ENCODE measurements at places on chromosomes 1 and 21.
A peak's percentile ranks its signal among the peaks of the same experiment; 100 is the strongest.

GRCh38 chr1:21497466-21498061, 11.7 kb upstream of the ALPL start:
- DNase-seq: no peak

DNA sequence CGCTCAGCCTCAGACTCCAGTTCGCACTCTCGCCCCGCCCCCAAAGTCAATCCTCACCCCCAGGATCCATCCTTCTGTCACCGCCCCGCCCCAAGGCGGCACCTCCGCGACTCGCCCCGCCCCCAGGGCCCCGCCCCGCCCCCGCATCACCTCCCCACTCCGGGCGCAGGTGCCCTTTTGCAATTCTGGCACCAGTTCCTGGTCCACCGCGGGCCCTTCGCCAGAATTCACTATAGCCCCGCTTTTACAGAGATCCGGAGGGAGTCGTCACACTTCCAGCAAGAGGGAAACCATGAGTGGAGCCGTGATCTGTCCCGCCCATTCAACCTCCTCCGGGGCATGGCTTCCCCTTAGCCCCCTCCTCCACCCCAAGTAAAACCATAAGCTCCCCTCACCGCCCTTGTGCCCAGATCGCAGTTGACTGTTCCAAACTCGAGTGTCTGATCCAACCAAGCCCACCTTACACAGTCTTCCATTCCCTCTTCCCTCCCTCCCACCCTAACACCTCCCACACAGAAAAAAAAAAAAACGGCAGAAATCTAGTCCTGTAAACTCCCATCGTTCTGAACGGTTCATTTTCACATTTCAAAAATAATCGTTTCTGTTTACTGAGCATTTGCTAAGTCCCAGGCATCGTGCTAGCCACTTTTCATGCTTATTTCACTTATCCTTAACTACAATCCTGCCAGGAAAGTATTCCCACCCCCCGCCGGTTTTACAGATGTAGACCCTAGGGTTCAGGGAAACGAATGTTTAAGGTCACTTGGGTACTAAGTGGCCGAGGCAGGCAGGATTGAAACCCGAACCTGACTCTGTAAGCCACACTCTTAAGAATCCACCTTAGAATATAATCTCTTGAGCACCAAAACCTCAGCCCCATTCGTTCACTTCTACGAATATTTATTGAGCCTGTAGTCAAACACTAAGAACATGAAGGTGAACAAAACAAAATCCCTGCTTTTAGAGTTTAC, 1.3 kb upstream of the DNAJC16 start:
- DNase-seq: no peak

DNA sequence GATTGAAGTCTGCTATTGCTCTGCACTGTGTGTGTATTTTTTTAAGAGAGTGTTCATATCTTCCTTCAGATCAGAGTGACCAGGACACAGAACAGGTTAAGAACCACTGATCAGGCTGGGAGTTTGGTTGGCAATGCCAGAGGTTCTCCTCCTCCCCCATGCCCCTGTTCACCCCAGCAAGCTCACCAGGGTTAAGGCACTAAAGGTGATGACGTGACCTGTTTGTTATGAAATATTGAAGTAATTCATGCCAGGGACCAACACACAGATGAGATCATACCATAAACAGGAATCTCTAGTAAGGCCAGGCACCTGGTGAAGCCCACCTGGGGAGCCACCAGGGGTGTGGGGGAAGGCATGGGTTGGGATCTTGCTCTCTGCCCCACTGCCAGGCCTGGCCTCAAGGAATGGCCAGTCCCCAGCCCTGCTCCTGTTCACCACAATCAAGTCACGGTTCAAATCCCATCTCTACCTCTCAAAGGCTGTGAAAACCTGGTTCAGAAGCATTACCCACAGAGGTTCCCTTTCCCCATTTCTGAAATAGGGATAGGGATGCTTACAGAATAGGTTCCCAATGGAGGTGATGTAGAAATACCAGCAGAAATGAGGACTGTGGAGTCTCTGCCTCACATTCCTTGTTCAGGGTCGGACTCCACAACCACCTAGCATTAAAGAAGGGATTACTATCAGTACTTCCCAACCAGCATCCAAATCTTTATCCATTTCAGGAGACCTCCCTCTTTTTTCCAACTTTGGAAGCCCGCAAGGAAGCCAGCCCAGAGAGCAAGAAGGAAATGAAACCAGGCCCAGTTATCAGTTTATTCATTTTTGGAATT, 2.4 kb downstream of the ID3 start:
- DNase-seq: peak; percentile 28

DNA sequence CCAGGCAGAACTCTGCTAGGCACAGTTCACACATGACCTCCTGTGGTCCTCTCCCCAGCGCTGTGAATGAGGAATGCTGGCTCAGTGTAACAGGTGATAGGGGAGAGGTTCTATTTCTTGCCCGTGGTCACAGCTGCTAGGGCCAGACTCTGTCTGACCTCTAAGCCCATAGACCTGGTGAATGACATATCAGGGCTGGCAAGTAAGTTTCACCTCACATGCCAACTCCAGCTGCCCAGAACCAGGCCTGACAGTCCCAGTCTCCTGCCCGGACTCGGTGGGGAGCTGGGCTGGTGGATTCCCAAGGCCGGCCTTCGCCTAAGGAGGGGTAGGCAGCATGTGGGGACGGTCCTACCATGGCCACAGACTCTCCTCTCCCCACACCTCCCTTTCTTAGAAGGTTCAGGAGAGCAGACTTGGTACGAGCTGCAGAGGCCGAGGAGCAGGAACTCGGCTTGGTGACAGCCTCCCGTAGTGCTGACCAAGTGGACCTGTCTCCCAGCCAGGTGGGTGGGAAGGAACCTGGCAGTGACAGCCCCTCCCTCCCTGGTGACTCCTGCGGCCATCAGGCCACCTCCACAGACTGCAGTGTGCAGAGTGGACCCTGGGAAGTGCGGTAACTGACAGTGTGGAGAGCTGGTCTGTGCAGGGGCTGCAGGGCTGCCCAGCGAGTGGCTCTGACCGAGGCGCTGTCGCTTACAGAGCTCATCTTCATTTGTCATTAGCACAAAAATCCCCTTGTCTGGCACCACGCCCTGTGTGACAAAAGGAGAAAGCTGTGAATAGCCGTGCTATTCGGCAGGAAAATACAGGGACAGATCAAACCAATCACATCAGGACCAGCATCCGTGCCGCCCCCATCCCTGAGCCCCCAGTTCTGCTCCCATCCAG, 74.6 kb downstream of the SCCPDH start:
- no peak for DNase-seq

DNA sequence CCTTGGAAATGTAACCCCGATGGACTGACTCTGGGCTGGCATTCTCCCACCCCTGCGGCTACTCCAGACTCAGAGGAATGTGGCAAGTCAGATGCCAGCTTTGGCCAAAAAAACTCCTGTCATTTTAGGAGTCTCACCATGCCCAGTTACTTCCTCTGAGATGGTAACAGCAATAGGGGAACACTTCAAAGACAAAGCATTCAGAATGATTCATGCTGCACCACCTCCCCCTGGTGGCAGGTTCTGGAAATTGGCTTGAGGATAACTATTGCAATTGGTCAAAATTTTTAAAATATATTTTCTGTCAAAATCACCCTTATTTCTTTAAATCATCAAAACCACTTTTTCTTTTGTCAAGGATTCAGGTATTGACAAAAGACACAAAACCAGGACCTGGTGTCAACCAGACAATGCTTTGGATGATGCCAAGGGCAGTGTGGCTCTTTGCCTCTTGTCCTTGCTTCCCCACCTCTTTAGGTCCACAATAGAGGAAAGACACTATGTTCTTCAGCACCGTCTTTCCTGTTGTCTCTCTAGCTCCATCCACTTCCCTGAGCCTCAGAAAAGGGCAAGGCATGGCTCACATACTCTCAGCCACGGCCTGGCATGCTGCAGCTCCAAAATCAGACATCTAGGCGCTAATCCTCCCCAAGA, 9.9 kb upstream of the CDCA8 start:
- peak; percentile 58 for DNase-seq

GRCh38 chr1:6417961-6418667, 1.6 kb downstream of the HES2 start:
- no peak for DNase-seq

GRCh38 chr1:101992821-101993575, 3.7 kb downstream of the OLFM3 start:
- DNase-seq: no peak

- peak; percentile 67 for DNase-seq
Measured at GRCh38 chr1:111920221-111921024, 69.0 kb downstream of the KCND3 start.

DNA sequence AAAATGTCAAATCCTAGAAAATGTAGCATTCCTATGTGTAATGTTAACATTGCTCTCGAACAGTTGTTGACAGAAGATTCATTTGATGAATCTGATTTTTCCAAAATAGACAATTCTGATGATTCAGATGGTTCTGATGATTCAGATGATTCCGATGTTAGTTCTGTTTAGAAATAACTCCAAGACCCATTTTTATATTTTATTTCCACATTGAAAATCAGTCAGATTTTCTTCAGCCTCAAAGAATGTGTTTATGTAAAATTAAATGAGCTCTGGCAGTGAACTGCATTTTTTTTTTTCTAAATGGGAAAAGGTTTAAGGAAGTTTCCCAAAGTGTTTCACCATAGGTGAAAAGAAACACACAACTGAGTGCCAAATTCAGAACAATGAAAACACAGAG, 136.5 kb downstream of the TSEN15 start:
- DNase-seq: no peak

DNA sequence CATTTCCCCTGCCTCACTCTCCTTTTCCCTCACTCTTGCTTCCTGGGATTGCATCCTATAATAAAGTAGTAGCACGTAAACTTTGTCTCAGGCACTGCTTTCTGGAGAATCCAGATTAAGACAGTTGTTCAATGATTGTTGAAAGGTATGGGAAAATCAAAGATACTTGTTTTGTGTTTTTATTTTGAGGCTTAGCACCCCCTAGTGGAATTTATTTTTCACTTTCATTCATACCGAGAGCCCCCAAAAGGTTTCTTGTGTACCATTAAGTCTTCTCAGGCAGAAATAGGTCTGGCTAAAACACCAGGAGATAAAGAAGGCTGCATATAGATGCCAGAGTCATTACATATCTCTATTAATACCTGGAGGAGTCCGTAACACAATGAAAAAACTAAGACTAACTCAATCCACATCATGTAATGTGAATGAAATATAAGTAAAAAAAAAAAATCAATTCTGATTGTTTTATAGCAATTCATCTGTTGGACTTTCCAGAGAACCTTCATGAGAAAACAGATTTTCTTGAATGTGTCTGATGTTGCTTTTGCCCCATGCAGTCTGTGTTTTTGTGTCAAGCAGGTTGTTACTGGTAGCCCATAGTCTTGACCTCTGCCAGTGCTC, 103.5 kb downstream of the RPE65 start:
- DNase-seq: peak; percentile 23

DNA sequence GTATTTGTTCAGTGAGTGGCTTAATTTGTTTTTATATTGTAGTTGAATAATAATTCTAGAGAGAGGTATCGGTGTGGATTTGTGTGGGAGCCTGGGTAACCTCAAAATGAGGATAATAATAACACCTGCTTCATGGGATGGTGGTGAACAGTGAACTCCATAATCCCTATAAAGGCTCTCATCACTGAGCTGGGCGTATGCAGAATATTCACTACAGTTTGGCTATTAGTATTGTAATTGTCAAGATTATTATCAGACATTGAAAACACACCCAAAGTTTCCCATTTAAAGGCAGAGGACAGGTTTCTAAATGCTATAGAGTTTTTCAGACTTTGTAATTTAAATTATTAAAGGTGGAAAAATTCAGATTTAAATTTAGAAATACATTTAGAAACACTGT, 7.0 kb upstream of the LAMC2 start:
- DNase-seq: no peak

GRCh38 chr1:231124746-231125145, 37.1 kb upstream of the TRIM67 start:
- DNase-seq: no peak

GRCh38 chr1:228902781-228903433, 167.6 kb downstream of the RHOU start:
- DNase-seq: peak; percentile 77

GRCh38 chr1:177385760-177386698, 215.3 kb downstream of the BRINP2 start:
- no peak for DNase-seq

- DNase-seq: no peak
Measured at GRCh38 chr1:2474933-2475371, 1.1 kb upstream of the PLCH2 start.

GRCh38 chr1:12435639-12436344, 182.2 kb downstream of the DHRS3 start:
- no peak for DNase-seq

DNA sequence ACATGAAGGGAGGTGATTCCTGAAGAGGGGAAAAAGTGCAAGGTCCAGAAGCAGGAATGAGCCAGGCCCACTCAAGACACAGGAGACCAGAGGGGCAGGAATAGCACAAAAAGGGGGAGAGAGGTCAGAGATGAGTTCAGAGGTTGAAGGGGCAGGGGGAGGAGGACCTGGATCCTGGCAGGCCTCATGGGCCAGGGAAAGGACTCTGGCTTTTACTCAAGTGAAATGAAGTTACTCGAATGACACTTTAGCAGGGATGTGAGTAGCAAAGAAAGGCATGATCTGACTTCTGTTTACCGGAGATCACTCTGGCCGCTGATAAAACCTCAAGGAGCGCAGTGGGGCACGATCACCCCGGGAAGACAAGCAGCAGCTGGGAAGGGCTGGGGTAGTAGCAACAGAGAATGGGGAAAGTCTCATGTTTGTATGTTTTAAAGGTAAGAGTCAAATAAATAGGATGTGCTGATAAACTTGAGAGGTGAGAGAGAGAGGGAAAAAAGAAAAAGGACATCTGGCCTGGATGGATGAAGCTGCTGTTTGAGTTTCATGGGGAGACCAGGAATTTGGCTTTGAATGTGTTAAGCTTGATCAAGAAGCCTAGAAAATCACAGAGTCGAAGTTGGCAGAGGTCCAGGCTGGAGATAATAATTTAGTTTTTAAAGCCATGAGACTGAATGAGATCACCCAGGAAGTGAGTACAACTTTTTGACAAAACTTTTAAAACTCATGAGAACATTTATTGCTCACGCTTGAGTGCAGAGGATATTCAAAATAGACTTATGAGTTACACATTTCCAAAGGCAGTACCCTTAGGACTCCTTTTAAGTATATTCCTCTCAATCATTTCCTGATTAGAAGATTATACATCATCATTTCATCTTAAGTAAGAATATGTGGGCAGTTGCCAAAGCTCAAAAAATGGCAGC, 156.0 kb downstream of the RERE start:
- DNase-seq: no peak

DNA sequence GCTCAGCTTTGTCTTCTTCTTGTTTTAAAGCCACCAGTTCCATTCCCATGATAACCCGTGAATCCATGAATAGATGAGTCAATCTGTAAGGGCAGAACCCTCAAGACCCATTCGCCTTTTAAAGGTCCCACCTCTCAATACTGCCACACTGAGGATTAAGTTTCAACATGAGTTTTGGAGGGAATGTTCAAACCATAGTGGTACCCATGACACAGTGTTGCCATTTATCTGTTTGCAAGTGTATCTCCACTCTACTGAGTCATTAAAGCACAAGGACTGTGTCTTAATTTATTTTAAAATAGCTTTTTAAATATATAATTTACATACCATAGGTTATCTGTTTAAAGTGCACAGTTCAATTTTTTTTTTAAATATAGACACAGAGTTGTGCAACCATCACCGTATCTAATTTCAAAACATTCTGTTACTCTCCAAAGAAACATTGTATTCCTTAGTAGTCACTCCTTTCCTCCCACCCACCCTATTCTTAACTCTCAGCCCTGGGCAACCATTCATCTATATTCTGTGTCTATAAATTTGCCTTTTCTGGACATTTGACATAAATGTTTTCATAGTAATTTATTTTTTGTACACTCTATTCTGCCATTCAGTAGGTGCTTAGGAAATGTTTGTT, 4.8 kb upstream of the IL24 start:
- DNase-seq: no peak

All from NCI-H1105 (cell line).